HAP-1 (cell line): ENCODE measurements at places on chromosomes 3 and 15.

DNA sequence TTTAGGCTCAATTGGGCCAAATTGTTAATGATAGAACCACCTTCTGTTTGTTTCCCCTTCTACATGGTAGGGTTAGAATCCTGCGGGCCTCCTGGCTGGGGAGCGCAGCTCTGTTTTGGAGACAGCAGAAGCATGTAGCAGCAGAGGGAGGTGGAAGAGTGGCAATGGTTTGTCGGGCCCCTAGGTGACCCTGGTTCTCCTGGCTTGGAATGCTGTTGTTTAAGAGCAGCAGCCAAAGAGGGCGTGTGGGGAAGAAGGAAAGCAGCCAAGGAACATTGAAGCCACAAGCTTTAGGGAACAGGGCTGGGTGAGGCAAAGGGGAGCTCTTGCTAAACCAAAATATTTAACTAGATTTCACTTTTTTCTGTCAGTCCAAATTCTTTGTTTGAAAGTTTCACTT is 213.7 kb upstream of the NR2E3 start:
- no peak for DNase-seq

DNA sequence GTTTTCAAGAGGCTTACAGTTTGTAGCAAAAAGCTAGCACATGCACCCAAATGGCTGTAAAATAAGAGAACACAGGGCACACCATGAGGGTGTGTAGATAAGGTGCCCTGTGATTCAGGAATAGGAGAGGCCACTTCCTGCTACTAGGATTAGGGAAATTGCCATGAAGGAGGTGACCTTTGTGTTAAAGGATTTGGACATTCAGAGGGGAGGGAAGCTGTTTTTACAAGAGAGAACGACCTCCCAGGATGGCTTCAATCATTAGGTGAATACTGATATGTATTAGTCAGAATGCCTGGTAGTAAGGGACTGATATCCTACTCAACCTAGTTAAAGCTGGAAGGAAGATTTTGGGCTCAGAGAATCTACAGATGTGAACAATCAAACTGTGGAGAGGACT is 35.7 kb upstream of the ABHD17C start:
- DNase-seq: no peak

DNA sequence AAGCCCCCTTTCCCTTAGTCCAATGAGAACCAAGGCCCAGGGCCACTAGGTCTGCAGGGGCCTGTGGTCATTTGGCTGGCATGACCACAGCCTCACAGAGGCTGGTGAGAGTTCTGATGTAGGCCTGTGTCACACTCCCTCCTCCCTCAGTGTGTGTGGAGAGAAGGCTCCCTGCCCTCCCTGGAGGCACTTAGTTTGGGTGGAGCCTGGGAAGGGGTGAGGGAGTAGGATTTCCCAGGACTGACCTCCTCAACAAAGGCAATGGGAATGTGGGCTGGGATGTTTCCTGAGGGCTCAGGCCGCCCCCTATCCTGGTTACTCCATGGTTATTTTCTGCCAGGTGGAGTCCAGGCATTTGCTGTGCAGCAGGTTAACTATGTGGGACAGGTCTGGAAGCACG is 7.6 kb downstream of the TEX264 start:
- no peak for DNase-seq

GRCh38 chr3:196268284-196269163 is 19.0 kb downstream of the PCYT1A start:
- DNase-seq: peak; percentile 52

- no peak for DNase-seq
Observed at GRCh38 chr15:37219211-37219701, 118.9 kb upstream of the MEIS2 start.

- DNase-seq: no peak
Observed at GRCh38 chr3:184164648-184165330, 9.6 kb downstream of the DVL3 start.

DNA sequence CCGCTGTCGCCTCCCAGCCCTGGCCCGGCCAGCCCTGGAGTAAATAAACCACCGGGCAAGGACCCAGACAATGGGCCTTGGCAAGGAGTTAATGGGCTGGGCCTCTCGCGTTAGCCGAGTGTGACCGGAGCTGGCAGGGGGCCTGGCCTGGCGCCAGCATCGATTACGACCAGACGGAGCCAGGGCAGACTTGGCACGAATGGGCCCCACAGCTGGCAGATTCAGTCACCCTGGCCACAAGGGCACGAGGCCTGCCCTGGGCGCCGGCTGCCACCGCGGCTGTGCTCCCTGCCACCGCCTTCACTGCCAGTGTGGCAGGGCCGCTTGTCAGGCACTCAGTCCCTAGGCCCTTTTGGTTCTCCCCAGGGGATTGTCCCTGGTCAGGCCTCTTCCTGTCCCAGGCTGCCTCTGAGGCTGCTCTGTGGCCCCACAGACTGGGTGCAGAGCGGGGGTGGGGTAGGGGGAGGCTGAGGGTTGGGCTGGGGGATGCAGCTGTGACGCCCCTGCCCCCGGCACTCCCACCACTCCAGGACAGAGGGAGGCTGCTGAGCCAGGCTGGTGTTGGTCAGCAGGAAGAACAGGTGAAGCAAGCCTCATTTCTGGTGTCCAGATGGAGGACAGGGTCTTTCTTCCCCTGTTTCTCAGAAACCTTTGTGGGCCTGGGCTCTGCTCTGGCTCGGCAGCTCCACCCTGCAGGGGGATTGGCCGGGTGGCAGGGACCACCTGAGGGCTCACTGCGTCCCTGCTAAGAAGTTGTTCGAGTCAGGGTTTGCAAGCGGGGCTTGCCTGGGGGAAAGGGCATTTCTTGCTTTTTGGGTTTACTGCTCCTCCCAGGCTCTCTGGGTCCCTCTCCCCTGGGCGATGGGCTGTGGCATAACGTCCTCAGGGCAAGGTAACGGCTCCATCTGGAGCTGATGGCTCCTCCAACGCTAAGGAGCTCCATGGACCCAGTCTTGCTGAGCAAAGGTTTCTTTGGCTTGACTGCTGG is 30.5 kb upstream of the SRP14 start:
- DNase-seq: no peak

DNA sequence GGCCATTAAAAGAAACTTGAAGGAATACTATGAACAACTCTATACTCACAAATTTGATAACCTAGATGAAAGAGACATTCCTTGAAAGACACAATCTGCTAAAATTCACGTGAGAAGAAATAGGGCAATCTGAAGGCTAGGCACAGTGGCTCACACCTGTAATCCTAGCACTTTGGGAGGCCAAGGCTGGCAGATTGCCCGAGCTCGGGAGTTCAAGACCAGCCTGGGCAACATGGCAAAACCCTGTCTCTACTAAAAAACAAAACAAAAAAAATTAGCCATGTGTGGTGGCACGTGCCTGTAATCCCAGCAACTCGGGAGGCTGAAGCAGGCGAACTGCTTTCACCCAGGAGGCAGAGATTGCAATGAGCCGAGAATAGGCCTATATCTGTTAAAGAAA is 104.8 kb downstream of the HES1 start:
- no peak for DNase-seq

DNA sequence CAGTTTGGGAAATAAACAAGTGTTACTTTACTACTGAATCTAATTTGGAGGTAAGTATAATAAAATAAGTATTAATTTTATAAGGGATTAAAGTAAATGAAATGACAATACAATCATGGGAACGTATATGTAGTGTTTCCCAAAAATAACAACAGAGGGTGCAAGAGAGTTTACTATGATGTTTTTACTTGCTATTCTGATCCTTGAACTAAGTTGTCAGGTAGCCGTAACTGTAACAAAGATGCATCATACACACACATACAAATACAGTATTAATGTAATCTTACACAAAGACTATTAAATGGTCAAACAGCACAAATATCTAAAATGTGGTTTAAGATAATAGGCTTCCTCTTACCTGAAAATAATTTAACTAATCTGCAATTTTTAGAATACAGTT is 311.4 kb downstream of the TBC1D5 start:
- DNase-seq: no peak

GRCh38 chr3:48405971-48406370 is 23.9 kb downstream of the PLXNB1 start:
- DNase-seq: no peak

- no peak for DNase-seq
Observed at GRCh38 chr3:12275974-12276650, 12.8 kb upstream of the PPARG start.

DNA sequence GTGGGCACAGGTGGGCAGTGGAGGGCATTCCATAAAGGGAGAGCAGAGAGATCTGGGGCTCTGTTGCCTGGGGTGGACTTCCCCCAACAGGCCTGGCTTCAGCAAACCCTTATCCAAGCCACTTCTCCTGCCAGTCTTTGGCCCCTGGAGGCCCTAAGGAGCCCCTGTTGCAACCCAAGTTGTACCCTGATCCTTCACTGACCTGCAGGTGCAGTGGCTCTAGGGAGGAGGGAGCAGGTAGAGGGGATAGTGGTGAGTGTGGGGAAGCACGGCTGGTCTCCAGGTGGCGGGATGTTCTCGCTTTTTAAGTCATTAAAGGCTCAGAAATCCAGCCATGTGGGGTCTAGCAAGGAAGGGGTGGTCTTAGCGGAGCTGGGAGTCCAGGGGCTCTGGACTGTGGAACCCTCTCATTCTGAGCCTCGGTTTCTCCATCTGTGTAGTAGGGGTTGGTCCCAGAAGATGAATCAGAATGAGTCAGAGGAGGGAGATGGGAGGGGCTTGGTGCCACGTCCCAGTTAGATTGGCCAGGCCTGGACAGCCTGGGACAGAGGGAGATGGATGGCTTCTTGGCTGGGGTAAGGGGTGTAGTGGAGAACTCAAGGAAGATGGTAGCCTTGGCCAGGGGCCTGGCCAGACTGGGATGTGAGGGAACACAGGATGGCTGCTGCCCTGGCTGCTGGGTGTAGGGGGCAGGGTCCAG is 2.6 kb downstream of the ZBTB47 start:
- no peak for DNase-seq

- DNase-seq: peak; percentile 51
Observed at GRCh38 chr15:52295421-52296001, at the start of gene MYO5C. MYO5C (minus strand) TSS chr15:52295804; CDS start chr15:52295636, 168 bp downstream.

DNA sequence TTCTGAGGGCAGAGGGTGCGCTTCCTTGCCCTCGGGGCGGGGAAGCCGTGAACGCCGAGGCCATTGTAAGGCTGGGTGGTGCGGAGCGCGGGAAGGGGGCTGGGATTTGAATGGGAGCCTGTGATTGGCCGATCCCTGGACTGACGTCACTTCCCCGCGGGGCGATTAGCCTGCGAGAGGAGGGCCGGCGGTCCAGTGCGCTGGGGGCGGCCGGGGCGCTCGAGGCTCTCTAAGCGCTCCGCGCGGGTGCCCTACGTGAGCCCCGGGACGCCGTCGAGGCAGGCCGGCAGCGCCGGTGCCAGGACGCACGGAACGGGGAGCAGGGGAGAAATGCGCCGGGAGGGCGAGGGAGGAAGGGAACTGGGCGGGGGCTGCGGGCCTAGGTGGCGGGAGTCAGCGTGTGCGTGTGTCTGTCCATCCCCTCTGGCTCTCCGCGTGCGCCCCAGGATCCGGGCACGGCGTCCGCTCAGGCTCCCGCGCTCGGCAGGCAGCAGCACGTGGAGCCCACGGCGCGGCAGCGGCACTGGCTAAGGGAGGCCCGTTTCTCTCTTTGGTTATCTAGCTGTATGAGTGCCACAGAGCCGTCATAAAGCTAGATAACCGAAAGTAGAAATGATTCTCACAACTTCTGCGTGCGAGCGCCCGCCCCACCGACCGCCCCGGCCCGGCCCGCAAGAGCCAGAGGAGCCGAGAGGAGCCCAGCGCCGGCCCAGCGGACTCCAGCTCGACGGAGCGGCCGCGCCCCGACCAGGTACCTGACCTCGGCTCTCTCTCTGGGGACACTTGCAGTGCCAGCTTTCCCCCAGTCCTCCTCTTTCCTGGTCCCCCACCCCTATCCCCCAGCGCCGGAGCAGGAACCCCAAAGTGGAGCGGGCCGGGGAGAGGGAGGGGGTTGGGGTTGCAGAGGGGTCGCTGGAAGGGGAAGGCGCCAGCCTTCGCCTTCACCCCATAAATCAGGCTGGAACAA is 33.1 kb upstream of the POLG start:
- peak; percentile 84 for DNase-seq

- DNase-seq: peak; percentile 26
Observed at GRCh38 chr15:90266061-90266431, 574 bp downstream of the NGRN start.

DNA sequence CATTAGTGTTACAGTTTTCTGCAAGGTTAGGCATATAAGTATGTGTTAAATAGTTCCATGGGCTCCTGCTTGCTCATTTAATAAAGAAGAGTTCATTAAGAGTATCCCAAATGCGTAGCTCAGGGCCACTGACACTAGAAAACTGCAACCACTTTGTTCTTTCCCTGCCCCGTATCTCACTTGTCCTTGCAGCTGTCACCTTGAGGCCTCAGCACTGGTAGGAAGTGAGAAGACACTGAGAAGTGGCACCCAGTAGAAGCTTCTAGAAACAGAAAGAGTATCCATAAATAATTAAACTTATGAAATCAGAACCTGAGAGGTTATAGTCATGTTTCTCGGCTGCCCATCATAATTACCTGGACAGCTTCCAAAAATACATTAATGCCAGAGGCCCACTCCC is 266.0 kb downstream of the KCNMB2 start:
- no peak for DNase-seq

DNA sequence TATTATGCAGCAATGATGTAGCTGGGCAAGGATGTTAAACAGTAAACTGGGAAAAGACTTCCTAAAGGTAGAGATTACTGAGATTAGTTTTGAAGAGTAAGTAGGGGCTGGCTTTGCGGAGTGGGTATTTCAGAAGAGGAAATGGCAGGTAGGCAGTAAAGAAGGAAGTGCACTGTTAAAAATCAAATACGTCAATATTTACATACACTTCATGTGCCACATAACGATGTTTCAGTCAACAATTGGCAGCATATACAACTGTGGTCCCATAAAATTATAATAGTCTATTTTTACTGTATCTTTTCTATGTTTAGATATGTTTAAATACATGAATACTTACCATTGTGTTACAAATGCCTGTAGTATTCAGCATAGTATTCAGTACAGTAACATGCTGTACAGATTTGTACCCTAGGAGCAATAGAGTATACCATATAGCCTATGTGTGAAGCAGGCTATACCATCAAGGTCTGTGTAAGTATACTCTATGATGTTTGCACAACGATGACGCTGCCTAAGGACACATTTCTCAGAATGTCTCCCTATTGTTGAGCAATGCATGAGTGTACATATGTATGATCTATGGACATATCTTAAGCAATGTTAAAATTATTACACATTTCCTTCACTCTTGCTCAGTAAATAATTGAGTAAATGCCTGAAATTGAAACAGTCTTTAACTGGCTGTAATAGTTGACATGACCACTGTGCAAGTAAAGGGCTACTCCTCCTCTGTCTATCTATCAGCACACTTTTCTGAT is 196.7 kb downstream of the ISL2 start:
- no peak for DNase-seq
